ENCODE measurements at places on chromosomes 7 and 10. TPM values are rescaled to one million over a fixed set of nuclear protein-coding genes. Genes with fewer than 3 reads are reported as not detected.

- peak; percentile 96 for DNase-seq
These were observed 31.0 kb downstream of the AMZ1 start for GRCh38 chr7:2719007-2719406.

The HOXA3 gene
- not detected for total RNA-seq

DNA sequence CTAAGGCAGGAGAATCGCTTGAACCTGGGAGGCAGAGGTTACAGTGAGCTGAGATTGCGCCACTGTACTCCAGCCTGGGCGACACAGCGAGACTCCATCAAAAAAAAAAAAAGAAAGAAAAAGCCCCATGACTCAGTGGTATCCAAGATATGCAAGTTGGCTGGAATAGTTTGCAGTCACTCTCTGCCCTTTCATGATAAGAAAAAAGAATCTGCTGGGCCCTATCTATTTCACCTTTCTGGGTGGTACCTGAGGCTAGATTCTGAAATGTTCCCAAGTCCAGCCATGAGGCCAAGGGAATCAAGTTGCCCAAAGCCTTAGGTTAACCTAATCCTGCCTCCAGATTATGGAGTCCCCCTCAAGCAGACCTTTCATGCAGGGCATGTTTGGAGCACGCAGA, 24.3 kb downstream of the NKX2-3 start:
- DNase-seq = no peak

The NOS3 gene
- total RNA-seq = 15.5 TPM

DNA sequence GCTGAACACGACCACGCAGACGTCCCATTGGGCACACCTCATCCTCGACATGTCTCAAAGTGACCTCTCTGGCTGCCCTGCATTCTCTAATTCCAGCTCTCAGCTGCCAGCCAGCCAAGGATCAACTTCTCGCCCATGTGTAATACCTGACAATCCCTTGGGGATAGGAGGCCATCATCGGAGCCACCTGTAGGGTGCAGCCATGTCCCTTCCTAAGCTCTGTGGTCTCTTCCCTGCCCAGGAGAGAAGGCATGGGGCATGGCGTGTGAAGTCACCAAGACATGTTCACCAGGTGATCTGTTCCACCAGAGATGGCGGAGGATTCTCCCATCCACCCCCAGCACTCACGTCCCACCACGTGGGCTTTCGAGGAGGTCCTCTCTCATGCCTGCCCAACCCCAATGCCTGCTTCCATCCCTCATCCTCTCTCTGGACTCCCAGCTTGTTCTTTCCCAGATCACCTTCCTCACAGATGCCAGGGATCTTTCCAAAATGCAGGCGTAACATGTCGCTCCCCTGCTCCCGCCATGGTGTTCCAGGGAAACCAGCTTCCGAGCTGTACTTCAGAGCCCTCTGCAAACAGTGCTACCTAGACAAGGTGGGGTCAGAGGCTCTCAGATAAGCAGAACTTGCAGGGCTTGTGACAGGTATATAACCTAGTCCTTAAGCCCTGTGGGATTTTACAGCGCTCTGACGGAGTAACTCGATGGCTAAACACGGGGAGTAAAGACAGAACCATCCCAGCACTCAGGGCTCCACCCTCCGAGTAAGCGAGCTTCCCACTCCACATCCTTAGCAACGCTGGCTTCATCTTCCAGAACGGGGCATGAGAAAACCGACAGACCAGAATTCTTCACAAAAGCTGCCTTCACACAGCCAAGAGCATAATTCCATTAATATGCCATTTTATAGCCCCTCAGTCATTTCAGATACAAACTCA, 41.1 kb downstream of the BRI3 start:
- DNase-seq = no peak
